ENCODE measurements at places on chromosomes 3 and 15.
A peak's percentile ranks its signal among the peaks of the same experiment; 100 is the strongest.

GRCh38 chr3:75262661-75263060 lies 401.5 kb upstream of the FRG2C start:
- no peak for DNase-seq

DNA sequence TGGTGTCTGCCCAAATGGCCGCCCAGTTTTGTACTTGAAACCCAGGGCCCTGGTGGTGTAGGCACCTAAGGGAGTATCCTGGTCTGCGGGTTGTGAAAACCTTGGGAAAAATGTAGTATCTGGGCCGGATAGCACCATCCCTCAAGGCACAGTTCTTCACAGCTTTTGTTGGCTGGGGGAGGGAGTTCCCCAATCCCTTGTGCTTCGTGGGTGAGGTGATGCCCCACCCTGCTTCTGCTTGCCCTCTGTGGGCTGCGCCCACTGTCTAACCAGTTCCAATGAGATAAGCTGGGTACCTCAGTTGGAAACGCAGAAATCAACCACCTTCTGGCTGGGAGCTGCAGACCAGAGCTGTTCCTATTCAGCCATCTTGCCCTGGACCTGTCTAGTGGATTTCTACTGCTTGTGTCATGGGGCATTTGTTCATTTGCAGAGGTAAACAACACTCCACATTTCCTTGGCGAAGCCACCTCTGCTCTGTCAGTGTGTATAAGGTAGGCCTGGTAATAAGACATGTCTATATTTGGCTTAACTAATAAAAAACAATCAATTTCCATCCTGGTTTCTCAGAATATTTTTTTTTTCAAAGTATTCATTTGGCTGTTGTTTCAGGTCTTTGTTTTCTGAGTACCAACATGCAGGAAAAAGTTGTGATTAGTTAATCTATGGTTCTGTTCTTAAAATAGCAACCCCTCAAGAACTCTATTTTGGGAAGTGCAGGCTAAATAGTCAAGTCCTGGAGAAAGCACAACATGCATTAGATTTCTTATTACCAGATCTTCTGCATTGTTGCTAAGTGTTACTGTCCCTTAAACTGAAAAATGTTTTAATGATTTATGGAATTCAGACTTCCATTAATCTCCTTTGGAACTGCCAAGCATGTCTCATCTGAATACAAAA lies 304.3 kb downstream of the ZIC1 start:
- DNase-seq, result no peak

- no peak for DNase-seq
Measured at GRCh38 chr15:63763476-63764123, 70.1 kb downstream of the HERC1 start.

GRCh38 chr3:52596658-52597265 lies 60.4 kb downstream of the UQCC5 start:
- no peak for DNase-seq

GRCh38 chr3:62586356-62586755 lies 213.0 kb upstream of the FEZF2 start:
- no peak for DNase-seq

DNA sequence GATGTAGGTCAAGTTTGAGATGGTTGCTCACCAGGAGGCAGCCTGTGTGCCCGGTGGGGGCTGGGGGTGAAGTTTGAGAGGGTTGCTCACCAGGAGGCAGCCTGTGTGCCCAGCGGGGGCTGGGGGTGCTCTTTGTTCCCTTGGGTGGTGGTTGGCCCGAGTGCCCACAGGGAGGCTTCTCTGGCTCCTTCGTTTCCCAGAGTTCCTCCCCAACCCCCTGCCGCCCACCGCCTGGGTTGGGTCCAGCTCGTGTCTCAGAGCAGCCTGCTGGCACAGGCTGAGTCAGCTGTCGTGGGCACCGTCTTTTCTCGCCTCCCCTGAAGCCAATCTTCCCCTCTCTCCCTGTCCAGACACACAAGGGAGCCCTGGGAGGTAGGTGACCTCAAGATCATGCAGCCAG lies 3.1 kb downstream of the APBA2 start:
- no peak for DNase-seq

DNA sequence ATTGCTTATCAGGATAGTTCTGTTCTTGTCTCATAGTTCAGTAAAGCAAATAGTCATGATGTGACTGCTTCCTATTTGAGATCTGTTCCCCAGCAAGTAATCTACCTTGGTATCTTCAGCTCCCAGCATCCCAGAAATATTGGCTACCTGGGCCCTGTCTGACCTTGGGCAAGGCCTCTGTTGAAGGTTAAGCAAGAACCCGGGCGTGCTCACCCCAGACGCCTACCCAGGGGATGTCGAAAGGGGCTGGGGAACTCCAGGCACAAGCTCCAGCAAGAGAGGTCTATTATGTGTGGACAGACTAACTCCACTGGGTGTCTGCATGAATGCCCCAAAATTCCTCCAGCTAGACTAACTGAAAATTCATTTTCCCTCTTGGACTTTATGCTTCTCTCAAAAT lies 37.3 kb upstream of the IGF1R start:
- no peak for DNase-seq

GRCh38 chr3:119796785-119797184 lies 14.9 kb downstream of the NR1I2 start:
- DNase-seq, result no peak

DNA sequence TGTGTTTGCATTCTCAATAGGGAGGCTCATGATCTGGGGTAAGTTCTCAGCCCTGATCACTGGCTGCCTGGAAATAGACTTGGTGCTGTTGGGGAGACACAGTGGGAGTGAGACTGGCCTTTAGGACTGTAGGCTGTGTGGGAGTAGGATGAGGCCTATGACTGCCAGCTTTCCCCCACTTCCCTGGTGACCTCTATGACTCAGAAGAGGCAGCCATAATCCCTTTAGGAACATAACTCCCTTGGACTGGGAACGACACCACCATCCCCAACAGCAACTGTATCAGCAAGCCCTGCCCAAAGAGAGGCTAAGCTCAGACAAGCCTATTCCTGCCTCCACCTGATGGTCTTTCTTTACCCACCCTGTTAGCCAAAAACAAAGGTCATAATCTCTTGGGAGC lies 91.3 kb downstream of the SUCNR1 start:
- DNase-seq, result no peak

- DNase-seq, result no peak
Measured at GRCh38 chr3:185824051-185825005, 514 bp downstream of the IGF2BP2 start.

DNA sequence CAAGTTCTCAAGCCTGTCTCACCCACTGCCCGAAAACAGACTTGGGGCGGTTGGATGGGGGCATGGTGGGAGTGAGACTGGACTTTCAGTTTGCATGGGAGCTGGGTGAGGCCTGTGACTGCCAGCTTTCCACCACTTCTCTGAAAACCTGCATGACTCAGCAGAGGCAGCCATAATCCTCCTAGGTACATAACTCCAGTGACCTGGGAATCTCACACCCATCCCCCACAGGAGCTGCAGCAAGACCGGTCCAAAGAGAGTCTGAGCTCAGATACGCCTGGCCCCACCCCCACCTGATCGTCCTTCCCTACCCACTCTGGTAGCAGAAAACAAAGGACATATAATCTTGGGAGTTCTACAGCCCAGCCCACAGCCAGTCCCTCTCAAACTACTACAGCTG lies 107.2 kb downstream of the NSMCE3 start:
- DNase-seq, result no peak

GRCh38 chr3:72099326-72100079 lies 314.6 kb upstream of the PROK2 start:
- no peak for DNase-seq

DNA sequence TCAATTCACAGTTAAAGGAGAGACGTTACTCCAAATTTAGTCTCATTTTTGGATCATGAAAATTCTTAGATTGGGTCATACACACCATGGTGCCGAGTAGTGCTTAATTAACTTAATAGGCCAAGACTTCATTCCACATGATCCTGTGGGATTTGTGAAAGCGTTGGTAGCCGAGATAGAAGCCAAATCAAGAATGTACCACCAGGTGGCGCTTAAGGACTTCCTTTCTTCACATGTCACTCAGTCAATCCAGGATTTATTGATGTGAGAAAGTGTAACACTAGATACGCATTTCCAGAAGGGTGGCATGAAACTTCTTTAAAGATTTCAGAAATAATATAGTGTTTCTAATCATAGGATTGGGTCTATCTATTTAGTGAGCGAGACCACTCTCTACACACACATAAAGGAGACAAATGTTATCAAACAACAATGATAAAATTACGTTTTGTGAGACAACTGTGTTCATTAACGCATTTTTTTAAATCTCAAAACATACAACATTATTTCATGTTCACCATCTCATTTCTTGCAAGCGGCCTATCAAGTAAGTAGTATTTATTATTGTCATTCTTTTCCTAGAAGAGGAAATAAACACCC lies 436.1 kb downstream of the CHL1 start:
- DNase-seq, result no peak

DNA sequence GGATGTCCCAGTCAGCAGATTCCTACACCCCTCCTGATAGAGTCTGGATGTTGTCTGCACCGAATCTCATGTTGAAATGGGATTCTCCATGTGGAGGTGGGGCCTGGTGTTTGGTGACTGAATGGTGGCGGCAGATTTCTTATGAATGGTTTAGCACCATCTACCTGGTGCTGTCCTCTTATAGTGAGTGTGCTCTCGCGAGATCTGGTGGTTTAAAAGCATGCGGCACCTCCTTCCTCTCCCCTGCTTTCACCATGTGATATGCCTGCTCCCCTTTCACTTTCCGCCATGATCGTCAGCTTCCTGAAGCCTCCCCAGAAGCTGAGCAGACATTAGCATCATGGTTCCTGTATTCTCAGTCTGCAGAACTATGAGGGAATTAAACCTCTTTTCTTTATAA lies 135.2 kb upstream of the SLC6A11 start:
- DNase-seq, result no peak

GRCh38 chr15:47887241-47887800 lies 170.0 kb downstream of the SEMA6D start:
- DNase-seq, result no peak

GRCh38 chr3:85605066-85605465 lies 646.3 kb downstream of the CADM2 start:
- DNase-seq, result no peak

DNA sequence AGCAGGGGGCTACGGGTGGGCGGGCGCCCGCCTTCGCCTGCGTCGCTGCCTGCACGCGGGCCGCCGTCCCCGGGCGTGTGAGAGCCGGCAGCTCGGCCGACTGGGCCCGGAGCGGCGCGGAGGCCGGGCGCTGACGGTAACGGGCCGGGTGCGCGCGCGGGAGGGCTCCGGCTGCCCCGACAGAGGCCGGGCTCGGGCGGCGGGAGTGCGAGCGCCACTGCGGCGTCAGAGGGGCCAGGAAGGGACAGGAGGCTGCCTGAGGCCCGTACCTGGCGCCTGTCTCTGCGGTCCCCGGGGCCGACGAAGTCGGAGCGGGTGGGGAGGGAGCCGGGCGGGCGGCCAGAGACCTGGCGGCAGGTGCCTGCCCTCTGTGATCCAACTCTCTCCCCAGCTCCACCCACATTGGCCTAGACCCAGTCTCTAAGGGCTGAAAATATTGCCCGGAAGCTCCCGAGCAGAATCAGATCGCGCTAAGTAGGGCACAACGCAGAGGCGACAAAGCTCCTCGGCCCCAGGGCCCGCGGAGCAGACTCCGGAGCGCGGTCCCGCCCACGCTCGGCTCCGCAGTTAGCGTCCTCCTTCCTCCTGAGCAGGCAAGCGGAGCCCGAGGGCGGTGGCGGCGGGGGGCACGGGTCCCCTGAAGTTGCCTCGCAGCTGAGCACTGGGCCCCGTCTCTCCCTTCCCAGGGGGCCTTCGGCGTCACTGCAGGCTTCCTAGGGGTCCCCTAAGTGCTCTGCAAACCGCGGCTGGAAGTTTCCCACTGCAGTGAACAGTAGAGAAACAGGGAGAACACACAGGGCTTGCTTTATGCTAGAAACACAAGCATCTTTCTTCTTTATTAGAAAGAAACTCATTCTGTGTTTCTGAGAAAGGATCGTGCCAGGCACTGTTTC lies at the start of gene MAN2A2:
Gene MAN2A2, plus strand, starts transcription at position 463 of the 893 bp plus-strand sequence. CDS start 906 bp downstream, outside the sequence.
- peak; percentile 29 for DNase-seq

DNA sequence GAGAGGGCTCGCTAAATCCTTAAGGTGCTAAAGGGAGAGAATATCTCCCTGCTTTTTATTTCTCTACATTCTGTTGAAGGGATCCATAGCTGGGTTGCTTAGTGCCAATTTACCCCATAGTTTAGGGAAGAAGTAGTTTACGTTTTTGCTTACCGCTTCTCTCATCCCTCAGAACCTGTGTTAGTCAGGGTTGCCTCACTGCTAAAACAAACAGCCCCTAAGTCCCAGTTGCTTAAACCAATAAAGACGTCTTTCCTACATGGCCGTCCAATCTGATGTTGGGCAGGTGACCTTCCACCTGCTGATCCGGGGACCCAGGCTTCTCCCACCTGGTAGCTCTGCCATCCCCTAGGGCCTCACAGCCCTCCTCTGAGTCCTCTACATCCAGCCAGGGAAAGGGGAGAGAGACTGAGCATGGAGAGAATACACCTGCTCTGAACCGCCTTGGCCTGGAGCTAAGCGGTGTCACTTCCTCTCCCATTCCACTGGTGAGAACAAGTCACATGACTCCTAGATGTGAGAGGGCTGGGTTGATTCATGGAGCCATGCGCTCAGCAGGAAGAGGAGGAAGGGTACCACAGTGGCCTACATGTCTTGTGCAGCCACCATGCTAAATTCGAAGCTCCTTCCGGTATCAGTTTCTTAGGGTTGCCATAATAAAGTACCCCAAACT lies 26.3 kb downstream of the DNASE1L3 start:
- DNase-seq, result no peak

GRCh38 chr3:160473221-160473620 lies 23.6 kb upstream of the TRIM59 start:
- DNase-seq, result no peak

- no peak for DNase-seq
Measured at GRCh38 chr15:33671456-33671855, 296.8 kb upstream of the CHRM5 start.

GRCh38 chr15:52114261-52115055 lies 1.9 kb upstream of the BCL2L10 start:
- no peak for DNase-seq

GRCh38 chr3:18531662-18532061 lies 106.5 kb upstream of the SATB1 start:
- no peak for DNase-seq

DNA sequence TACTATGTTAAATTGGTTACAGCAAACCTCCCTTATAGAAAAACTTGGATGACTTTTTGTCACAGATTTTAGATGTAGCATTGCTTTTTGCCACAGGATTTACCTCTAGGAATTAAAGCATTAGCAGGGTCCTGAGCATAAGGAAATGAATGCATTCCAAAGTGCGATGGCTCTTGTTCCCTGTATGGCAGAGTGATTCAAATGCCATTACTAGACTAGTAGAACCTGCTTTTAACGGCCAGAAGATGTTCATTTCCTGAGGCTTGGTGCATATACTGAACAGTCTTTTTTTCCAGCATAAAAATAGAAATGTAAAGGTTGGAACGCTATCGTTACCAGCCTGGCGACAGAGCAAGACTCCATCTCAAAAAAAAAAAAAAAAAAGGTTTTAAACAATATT lies 59.4 kb downstream of the WNT5A start:
- no peak for DNase-seq

- DNase-seq, result no peak
Measured at GRCh38 chr3:97959872-97960271, 12.4 kb downstream of the RIOX2 start.
